ENCODE measurements at places on chromosomes 16 and 17. TPM values are rescaled to one million over a fixed set of nuclear protein-coding genes. Genes with fewer than 3 reads are reported as not detected.

The TM4SF5 gene
- polyA plus RNA-seq: not detected

DNA sequence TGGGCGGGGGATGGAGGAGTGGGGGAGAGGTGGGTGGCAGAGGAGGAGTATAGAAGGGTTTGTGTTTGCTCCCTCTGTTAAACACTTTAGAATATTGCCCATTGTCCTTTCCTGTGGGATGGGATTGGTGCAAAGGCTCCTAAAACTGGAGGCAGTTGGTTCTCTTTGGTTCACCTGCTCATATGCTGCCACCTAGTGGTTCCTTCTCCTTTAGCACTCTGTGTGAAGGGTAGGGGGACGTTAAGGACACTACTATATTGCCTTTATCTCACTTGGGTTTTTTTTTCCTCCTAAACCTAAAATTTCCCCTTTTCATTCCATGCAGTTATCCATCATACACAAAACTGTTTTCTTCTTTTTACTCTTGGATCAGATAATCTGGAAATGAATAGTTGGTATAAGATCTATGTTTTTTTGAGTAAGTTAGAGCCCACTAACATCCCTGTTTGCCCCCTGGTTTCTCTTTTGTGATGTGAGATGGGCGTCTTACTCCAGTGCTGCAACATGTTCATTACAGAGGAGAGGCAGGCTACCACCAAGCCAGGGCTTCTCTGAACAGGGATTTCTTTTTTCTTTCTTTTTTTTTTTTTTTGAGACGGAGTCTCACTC lies 23.8 kb downstream of the SNX11 start:
- no peak for DNase-seq

GRCh38 chr16:23278031-23278430 lies 24.1 kb upstream of the SCNN1B start:
- DNase-seq: no peak

The TBC1D3K gene
- polyA plus RNA-seq: not detected

The PTGES3L gene
- polyA plus RNA-seq: 0.37 TPM

DNA sequence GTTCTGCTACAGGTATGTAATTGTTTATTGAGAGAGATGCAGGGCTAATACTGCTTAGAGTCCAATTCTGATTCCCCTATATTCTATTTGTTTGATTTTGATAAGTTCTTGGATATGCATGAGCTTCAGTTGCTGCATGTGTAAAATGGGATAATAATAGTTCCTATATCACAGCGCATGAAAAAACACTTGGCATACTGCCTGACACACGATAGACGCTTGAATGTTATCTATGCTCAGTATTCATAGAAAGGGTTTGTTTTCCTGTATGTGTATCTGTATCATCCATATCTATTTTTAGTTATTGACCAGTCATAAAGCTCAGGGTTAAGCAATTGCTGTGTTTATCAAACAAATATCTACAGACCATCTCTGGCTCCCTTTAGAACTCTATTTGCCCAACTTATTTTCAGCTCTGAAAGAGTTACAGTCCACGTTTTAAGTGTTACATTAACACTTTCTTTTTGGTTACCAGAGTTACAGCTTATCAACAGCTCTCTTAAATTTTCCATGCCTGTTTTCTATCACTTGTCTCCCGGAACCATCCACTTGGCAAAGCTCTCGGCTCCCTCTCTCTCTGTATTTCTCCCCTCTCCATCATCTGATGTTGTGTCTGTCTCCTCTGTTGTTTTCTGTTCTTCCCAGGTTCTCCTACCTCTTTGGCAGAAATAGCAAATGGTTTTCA lies 334.8 kb downstream of the CBLN1 start:
- DNase-seq: no peak
